Liver (tissue), 10 donors: ENCODE measurements at places on chromosomes 3 and 15. TPM values are rescaled to one million over a fixed set of nuclear protein-coding genes. Genes with fewer than 3 reads are reported as not detected.

The LSMEM2 gene
- total RNA-seq: not detected

DNA sequence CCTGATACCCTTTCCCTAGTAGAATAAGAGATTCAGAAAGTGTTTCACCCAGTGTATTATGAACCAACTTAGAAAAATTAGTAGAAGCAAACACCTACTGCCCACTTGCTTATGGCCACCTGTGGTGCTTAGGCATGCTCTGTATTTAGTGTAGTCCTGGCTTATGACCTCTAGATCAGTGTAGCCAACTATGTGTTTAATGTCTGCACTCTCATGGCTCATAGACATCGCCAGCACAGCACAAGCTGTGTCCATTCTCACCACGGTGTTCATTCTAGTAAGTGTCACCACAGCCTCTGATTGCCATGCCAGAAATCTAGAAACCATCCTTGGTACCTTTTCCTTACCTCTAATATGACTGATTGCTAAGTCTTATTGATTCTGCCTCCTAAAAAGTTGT lies 14.3 kb downstream of the ASB7 start:
- no peaks in the 10 kb centered on the region for H3K27me3 ChIP-seq
- no peak for DNase-seq
- no peak overlapping the region for H3K4me3 ChIP-seq
- peaks cover 19% of the 10 kb centered on the region for H3K36me3 ChIP-seq

DNA sequence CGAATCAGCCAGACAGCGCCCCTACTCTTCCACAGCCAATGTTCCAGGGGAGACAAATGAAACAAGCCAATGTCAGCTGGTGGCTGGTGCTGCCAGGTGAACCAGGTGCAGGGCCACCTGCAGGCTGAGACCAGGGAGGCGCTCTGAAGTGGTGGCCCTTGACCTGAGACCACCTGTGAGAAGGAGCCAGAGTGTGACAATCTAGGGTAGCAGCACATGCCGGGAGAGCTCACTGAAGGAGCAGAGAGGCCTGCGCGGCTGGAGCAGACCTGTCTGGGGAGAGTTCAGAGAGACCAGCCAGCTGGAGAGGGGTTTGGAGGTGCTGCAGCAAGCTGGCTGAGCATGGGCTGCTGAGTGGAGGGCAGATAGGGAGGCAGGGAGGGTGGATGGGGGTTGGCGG lies 693 bp upstream of the STAB1 start:
- H3K27me3 ChIP-seq: no peaks in the 10 kb centered on the region
- H3K36me3 ChIP-seq: peaks cover 15% of the 10 kb centered on the region
- H3K27ac ChIP-seq: peak overlapping the region; percentile 15

The SHC4 gene
- 0.19 TPM for total RNA-seq

- no peak overlapping the region for H3K27ac ChIP-seq
- H3K36me3 ChIP-seq: no peaks in the 10 kb centered on the region
- no peak for DNase-seq
- no peak overlapping the region for H3K4me3 ChIP-seq
- peaks cover 16% of the 10 kb centered on the region for H3K4me1 ChIP-seq
These were observed 502.4 kb downstream of the LPP start for GRCh38 chr3:188656196-188656982.

- H3K27ac ChIP-seq: no peak overlapping the region
- no peaks in the 10 kb centered on the region for H3K27me3 ChIP-seq
- no peaks in the 10 kb centered on the region for H3K36me3 ChIP-seq
- no peak overlapping the region for H3K4me3 ChIP-seq
- H3K4me1 ChIP-seq: no peaks in the 10 kb centered on the region
- DNase-seq: no peak
These were observed 515.2 kb downstream of the RSL24D1 start for GRCh38 chr15:54681584-54681983.

- no peak overlapping the region for H3K4me3 ChIP-seq
- no peaks in the 10 kb centered on the region for H3K4me1 ChIP-seq
- no peaks in the 10 kb centered on the region for H3K36me3 ChIP-seq
- DNase-seq: no peak
These were observed 140.4 kb downstream of the RORA start for GRCh38 chr15:61088675-61089074.

The EPHA3 gene
- total RNA-seq: 2.7 TPM

The FBXW12 gene
- total RNA-seq: not detected

The ARMC8 gene
- total RNA-seq: 34.1 TPM

The TEX264 gene
- total RNA-seq: 21.2 TPM

DNA sequence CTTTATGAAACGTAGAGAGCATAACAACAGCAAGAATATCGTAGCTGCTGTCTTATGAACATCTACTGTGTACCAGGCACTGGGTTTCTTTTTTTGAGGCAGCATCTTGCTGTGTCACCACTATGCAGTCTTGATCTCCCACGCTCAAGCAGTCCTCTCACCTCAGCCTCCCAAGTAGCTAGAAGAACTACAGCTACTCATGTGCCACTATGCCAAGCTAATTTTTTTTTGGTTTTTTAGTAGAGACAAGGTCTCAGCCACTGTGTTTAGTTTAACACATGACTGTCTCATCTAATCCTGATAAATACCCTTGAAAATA lies 129.9 kb downstream of the VGLL4 start:
- DNase-seq: no peak
- H3K4me1 ChIP-seq: peaks cover 3% of the 10 kb centered on the region
- no peaks in the 10 kb centered on the region for H3K27me3 ChIP-seq
- H3K27ac ChIP-seq: peak overlapping the region; percentile 31
- H3K36me3 ChIP-seq: no peaks in the 10 kb centered on the region
- H3K4me3 ChIP-seq: no peak overlapping the region

DNA sequence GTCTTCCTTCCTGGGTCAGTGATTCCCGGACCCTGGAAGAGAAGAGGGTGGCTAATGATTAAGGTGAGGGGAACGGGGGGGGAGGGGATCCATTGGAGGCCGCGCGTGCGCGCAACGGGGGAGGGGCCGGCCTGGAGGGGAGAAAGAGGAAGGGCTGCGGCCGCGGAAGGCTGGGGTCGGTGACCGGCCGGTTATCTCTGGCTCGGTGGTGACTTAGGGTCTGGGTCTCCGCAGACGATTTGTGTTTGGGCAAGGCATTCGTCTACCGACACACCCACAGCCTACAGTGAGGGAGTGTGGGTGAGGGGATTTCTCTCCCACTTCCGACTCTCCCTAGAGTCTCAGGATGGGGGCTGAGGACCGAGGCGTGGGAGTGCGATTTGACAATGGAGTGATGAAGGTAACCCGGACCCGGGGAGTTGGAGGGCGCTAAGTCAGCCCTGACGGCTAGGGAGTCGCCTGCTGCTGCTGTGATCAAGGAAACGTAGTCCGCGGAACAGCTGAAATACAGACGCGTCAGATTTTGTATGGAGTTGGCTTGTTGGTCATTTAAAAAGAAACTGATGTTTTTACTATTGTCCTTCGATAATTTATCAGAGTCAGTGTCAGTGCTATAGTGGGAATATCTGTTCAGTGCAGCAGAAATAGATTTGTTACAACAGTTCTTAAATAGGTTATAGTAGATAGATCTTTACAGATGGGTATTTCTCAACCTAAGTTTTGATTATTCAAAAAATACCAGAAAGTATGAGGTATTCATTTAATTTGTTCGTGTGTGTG lies 733 bp downstream of the RNF111 start:
- peak overlapping the region; percentile 85 for H3K4me3 ChIP-seq
- DNase-seq: peak; percentile 83
- H3K4me1 ChIP-seq: peaks cover 13% of the 10 kb centered on the region

DNA sequence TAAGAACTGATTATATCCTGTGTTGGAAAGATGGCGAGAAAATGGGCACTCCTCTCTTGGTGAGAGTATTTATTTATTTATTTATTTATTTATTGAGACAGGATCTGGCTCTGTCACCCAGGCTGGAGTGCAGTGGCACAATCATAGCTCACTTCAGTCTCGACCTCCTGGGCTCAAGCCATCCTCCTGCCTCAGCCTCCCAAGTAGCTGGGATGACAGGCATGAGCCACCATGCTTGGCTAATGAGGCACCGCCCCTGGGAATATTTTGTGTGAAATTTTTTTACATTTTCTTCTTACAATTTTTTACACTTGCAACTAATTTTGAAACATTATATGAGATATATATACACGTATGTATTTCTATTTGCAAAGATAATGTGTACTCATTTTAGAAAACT lies 150.5 kb upstream of the PRR20G start:
- H3K36me3 ChIP-seq: no peaks in the 10 kb centered on the region
- no peak for DNase-seq

DNA sequence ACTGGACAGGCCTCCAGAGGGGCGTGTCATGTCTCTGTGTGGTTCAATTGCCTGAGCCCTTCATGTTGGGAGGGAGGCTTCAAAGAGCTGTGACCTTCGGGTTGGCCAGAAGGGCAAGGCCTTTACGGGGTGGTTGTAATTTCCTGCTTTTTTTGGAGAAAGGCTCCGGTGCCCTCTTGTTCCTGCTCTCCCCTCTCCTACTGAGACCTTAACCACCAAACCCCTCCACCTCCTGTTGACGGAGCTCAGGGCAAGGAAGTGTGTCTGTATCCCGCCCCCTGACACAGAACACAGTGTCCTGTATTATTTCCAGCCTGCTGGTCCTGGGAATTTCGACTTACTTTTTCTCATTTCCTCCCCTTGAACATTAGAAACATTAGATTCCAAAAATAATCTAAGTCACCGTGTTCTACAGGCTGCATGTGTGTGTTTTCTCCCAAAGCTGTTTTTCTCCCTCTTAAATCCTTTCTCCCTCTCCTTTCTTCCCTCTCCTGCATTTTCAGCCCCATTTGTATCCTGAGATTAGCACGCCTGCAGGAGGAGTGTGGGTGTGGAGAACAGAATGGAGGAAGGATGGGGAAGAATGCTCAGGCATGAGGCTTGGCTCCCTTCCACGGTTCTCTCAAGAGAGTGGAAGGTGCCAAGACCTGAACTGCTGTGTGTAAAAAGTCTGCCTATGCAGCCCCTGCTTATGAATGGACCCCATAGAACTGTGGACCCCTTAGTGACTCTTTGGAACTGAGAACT lies 285.4 kb upstream of the ROPN1 start:
- no peak overlapping the region for H3K4me3 ChIP-seq
- H3K27me3 ChIP-seq: no peaks in the 10 kb centered on the region
- H3K27ac ChIP-seq: no peak overlapping the region
- DNase-seq: no peak
